ENCODE measurements at places on chromosomes 6 and 20. TPM values are rescaled to one million over a fixed set of nuclear protein-coding genes. Genes with fewer than 3 reads are reported as not detected.

GRCh38 chr20:63690898-63691710 is 5.3 kb upstream of the TNFRSF6B start:
- H3K4me1 ChIP-seq: no peaks in the 10 kb centered on the region
- DNase-seq: peak; percentile 49
- no peak overlapping the region for H3K27ac ChIP-seq
- no peaks in the 10 kb centered on the region for H3K36me3 ChIP-seq
- no peak overlapping the region for H3K4me3 ChIP-seq

- H3K4me3 ChIP-seq: no peak overlapping the region
- H3K27me3 ChIP-seq: no peaks in the 10 kb centered on the region
- no peak for DNase-seq
- no peaks in the 10 kb centered on the region for H3K4me1 ChIP-seq
Measured at GRCh38 chr6:153947808-153948447, 91.1 kb upstream of the OPRM1 start.

- no peaks in the 10 kb centered on the region for H3K36me3 ChIP-seq
- H3K27ac ChIP-seq: no peak overlapping the region
- no peaks in the 10 kb centered on the region for H3K4me1 ChIP-seq
- H3K27me3 ChIP-seq: no peaks in the 10 kb centered on the region
Measured at GRCh38 chr6:7703148-7703680, 22.7 kb upstream of the BMP6 start.

- H3K4me1 ChIP-seq: peaks cover 4% of the 10 kb centered on the region
- H3K27me3 ChIP-seq: no peaks in the 10 kb centered on the region
- no peaks in the 10 kb centered on the region for H3K36me3 ChIP-seq
- DNase-seq: no peak
- no peak overlapping the region for H3K4me3 ChIP-seq
Measured at GRCh38 chr20:57881466-57882385, 171.9 kb upstream of the PMEPA1 start.

DNA sequence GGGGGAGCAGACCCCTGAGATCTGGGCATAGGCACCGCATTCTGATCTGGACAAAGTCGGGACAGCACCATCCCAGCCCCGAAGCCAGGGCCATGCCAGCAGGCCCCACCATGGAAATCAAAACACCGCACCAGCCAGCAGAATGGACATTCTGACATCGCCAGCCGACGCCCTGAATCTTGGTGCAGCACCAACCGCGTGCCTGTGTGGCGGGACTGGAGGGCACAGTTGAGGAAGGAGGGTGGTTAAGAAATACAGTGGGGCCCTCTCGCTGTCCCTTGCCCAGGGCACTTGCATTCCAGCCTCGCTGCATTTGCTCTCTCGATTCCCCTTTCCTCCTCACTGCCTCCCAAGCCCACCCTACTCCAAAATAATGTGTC is 2.0 kb downstream of the NNAT start:
- H3K27me3 ChIP-seq: no peaks in the 10 kb centered on the region
- H3K36me3 ChIP-seq: no peaks in the 10 kb centered on the region
- DNase-seq: no peak
- no peak overlapping the region for H3K4me3 ChIP-seq

GRCh38 chr20:6769903-6770785 is 2.7 kb downstream of the BMP2 start:
- H3K4me1 ChIP-seq: no peaks in the 10 kb centered on the region
- H3K36me3 ChIP-seq: no peaks in the 10 kb centered on the region
- H3K27ac ChIP-seq: no peak overlapping the region
- H3K4me3 ChIP-seq: peak overlapping the region; percentile 94

The FERMT1 gene
- total RNA-seq: 1.5 TPM

GRCh38 chr6:165056292-165056691 is 253.1 kb downstream of the C6orf118 start:
- no peaks in the 10 kb centered on the region for H3K27me3 ChIP-seq
- H3K4me3 ChIP-seq: no peak overlapping the region
- no peaks in the 10 kb centered on the region for H3K4me1 ChIP-seq
- H3K36me3 ChIP-seq: no peaks in the 10 kb centered on the region
- DNase-seq: no peak

The MUC21 gene
- total RNA-seq: not detected

DNA sequence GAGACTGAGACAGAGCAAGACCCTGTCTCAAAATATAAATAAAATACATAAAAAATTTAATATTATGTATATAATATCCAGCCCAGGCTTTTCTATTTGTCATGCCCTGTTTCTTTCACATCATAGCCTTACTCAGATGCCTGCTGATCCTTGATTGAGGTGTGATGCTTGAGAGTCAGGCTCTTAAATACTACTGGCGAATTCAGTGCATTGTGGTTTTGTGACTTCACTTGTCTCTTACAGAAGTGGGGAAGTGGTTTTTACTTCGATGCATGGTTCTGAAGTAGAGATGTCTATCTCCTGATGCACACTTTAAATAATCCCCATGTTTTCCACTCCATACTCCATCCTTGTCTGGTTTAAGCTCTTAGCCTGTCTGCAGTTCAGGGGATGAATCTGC is 29.1 kb downstream of the ASXL1 start:
- no peak overlapping the region for H3K27ac ChIP-seq
- no peaks in the 10 kb centered on the region for H3K4me1 ChIP-seq
- no peak overlapping the region for H3K4me3 ChIP-seq
- no peak for DNase-seq
- no peaks in the 10 kb centered on the region for H3K27me3 ChIP-seq
- no peaks in the 10 kb centered on the region for H3K36me3 ChIP-seq

- H3K4me1 ChIP-seq: no peaks in the 10 kb centered on the region
- H3K4me3 ChIP-seq: no peak overlapping the region
- no peak overlapping the region for H3K27ac ChIP-seq
- peaks cover 7% of the 10 kb centered on the region for H3K36me3 ChIP-seq
- no peak for DNase-seq
Measured at GRCh38 chr6:158784505-158784904, 34.7 kb downstream of the EZR start.

DNA sequence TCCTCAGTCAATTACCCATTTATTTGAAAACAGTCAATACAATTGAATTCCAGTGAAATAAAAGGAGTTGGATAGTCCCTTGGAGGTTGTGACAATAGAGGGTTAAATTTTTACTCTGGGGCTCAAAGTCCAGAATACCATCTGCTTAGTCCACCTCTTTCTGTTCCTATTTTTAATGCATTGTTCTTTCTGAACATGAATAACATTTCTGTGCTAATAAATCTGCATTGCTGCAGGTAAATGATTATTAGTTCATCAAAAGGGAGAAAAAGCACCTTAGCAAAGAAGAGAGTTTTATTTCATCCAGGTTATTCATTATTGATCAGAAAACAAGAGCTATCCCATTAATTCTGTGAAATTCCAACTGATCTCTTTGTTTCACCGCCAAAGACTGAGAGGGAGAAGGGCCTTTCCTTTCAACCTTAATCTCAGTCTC is 166.1 kb upstream of the OLIG3 start:
- H3K4me3 ChIP-seq: no peak overlapping the region
- H3K4me1 ChIP-seq: no peaks in the 10 kb centered on the region
- H3K36me3 ChIP-seq: no peaks in the 10 kb centered on the region
- DNase-seq: no peak
- no peak overlapping the region for H3K27ac ChIP-seq

- no peaks in the 10 kb centered on the region for H3K36me3 ChIP-seq
- H3K4me1 ChIP-seq: no peaks in the 10 kb centered on the region
- H3K4me3 ChIP-seq: no peak overlapping the region
- no peak for DNase-seq
Measured at GRCh38 chr20:50646483-50646996, 44.8 kb downstream of the RIPOR3 start.

The NOX3 gene
- total RNA-seq: not detected

GRCh38 chr6:154509421-154510143 is 903 bp downstream of the CNKSR3 start:
- H3K4me1 ChIP-seq: no peaks in the 10 kb centered on the region
- H3K27ac ChIP-seq: peak overlapping the region; percentile 24
- H3K27me3 ChIP-seq: no peaks in the 10 kb centered on the region
- peak; percentile 56 for DNase-seq
- peak overlapping the region; percentile 81 for H3K4me3 ChIP-seq

The DYNLT2 gene
- total RNA-seq: 2.8 TPM

The PAX1 gene
- total RNA-seq: not detected

The SCUBE3 gene
- total RNA-seq: 57.6 TPM

GRCh38 chr6:7467007-7467897 is 74.2 kb upstream of the DSP start:
- H3K36me3 ChIP-seq: no peaks in the 10 kb centered on the region
- DNase-seq: no peak
- no peaks in the 10 kb centered on the region for H3K4me1 ChIP-seq
- H3K27ac ChIP-seq: no peak overlapping the region
- no peak overlapping the region for H3K4me3 ChIP-seq

The HLA-DMB gene
- total RNA-seq: 20.1 TPM

The GHRH gene
- total RNA-seq: not detected

DNA sequence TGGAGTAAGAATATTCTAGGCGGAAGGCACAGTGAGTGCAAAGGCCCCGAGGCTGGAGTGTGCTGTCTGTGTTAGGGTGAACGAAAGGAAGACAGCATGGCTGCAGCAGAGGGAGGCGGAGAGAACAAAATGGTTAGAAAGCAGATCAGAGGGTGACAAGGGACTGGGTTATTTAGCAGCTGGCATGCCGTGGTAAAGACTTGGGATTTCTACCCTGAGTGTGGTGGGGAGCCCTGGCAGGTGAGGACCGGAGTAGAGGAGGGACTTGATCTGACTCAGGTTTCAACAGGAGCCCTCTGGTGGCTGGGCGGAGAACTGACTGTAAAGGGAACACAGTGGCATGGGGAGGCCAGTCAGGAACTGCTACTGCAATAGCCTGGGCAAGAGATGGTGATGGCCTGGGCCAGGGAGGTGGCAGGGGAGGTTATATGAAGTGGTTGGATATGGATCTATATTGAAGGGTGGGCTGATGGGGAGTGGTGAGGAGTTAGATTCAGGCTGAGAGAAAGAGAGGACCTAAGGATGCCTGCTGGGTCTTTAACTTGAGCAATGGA is 38.0 kb downstream of the PIM1 start:
- no peaks in the 10 kb centered on the region for H3K27me3 ChIP-seq
- H3K4me1 ChIP-seq: no peaks in the 10 kb centered on the region
- H3K4me3 ChIP-seq: no peak overlapping the region
- H3K36me3 ChIP-seq: no peaks in the 10 kb centered on the region
- no peak overlapping the region for H3K27ac ChIP-seq

The RSPH9 gene
- total RNA-seq: 0.23 TPM

- H3K36me3 ChIP-seq: no peaks in the 10 kb centered on the region
- H3K4me3 ChIP-seq: no peak overlapping the region
- no peaks in the 10 kb centered on the region for H3K4me1 ChIP-seq
- DNase-seq: peak; percentile 81
- no peaks in the 10 kb centered on the region for H3K27me3 ChIP-seq
Measured at GRCh38 chr20:34129518-34130162, 17.6 kb upstream of the EIF2S2 start.

- no peak for DNase-seq
- H3K4me1 ChIP-seq: no peaks in the 10 kb centered on the region
- H3K27ac ChIP-seq: no peak overlapping the region
- no peaks in the 10 kb centered on the region for H3K36me3 ChIP-seq
Measured at GRCh38 chr20:1282966-1283365, 16.9 kb downstream of the SNPH start.

- no peak for DNase-seq
- H3K4me1 ChIP-seq: no peaks in the 10 kb centered on the region
- no peak overlapping the region for H3K4me3 ChIP-seq
- H3K27me3 ChIP-seq: peaks cover 1% of the 10 kb centered on the region
- no peaks in the 10 kb centered on the region for H3K36me3 ChIP-seq
Measured at GRCh38 chr6:110509617-110510241, 33.3 kb upstream of the SLC22A16 start.

DNA sequence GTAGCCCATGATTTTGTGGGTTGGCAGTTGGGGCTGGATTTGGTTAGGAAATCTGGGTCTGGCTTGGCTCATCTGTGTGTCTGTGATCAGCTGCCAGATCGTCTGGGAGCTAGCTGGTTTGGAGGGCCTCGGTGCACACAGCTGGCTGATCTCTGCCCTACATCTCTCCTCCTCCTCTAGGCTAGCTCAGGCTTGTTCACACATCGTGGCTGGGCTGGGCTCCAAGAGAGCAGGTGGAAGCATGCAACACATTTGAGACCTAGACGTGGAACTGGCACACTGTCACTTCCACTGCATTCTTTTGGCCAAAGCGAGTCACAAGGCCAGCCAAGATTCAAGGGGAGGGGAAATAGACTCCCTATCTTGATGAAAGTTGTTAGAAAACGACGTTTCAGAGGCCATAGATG is 15.9 kb downstream of the NDUFAF5 start:
- H3K36me3 ChIP-seq: peaks cover 3% of the 10 kb centered on the region
- no peaks in the 10 kb centered on the region for H3K4me1 ChIP-seq
- no peaks in the 10 kb centered on the region for H3K27me3 ChIP-seq
- peak; percentile 86 for DNase-seq
- H3K27ac ChIP-seq: no peak overlapping the region
- H3K4me3 ChIP-seq: no peak overlapping the region
